ENCODE measurements at places on chromosomes 5 and 9.

GRCh38 chr9:34624475-34625185 is 4.2 kb downstream of the ARID3C start:
- no peak for DNase-seq

DNA sequence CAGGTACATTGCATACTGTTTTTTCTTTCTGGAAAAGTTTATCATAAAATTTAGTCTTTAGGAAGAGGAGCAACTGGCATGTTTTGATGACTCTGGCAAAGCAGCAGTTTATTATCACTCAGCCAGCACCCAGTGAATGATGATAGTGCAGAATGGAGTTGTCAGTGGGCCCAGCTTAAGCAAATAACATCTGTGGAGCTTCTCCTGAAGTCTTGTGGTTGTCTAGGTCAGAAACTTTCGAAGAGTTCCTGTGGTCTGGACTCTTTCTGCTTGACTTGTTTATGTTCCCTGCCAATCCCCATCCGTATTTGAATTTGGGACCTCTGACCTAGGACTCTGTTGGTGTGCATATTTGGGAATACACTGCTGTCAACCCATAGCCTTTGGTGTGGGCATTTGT is 38.1 kb upstream of the C5orf47 start:
- no peak for DNase-seq

GRCh38 chr9:125462861-125463291 is 201.2 kb downstream of the GAPVD1 start:
- DNase-seq: no peak

- peak; percentile 69 for DNase-seq
Observed at GRCh38 chr5:84383816-84384603, 670 bp downstream of the EDIL3 start.

DNA sequence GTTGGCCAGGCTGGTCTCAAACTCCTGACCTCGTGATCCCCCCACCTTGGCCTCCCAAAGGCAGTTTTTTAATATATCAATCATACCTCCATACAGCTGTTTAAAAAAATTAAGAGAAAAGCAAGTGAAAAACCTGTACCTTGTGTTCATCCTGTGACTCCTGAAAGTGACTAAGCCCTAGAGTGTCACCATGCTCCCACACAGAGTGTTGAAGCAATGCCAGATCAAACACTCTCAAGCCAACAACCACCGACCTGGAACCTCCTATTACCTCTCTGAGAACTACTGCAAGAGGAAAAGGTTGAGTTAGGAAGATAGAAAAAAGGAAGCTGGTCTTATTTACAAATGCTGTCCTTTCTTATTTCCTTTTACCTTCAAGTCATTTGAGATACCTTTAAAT is 123.5 kb downstream of the RASEF start:
- DNase-seq: peak; percentile 89

GRCh38 chr5:27908341-27908740 is 870.0 kb upstream of the CDH9 start:
- no peak for DNase-seq

GRCh38 chr5:44389090-44389822 is at the start of gene FGF10:
Gene FGF10, minus strand, starts transcription at chr5:44389420. Its CDS starts 738 bp downstream, at chr5:44388682.
- DNase-seq: peak; percentile 54

DNA sequence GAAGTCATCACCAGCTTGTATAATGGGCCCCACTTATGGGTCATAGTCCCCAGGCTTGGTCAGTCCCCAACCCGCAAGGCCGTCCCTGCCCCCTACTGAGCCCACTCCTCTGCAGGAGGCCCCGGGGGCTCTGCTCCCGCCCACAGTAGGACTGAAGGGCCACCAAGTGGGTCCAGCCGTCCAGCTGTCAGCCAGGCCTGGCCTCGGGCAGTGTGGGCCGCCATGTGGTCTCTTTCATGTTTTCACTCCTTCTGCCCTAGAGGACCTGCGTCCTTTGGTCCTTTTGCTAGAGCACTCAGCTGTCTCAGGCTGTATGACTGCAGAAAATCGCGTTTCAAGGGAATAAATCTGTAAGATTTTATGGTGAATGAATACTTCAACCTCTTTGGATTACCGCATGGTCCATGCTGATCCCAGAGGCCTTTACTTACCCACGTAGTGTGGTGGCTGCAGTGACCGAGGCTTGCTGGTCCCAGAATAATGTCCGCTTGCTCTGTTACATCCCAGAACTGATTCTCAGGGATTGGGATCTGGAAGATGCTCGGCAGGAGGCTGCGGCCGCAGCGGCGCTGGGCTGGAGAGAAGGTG is 105.7 kb upstream of the FAM120A start:
- DNase-seq: no peak

GRCh38 chr9:68552700-68553476 is 12.2 kb upstream of the TMEM252 start:
- peak; percentile 36 for DNase-seq

DNA sequence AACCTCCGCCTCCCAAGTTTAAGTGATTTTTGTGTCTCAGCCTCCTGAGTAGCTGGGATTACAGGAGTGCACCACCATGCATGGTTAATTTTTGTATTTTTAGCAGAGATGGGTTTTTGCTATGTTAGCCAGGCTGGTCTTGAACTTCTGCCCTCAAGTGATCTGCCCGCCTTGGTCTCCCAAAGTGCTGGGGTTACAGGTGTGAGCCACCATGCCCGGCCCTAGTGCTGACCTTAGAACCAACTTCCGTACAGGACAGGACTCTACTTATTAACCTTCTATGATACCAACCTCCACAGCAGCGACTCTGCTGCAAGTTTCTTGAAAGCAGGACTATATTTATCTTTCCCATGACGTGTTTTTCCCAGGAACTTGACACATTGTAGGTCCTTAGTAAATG is 176.9 kb downstream of the RGS3 start:
- no peak for DNase-seq

GRCh38 chr5:33808699-33809098 is 83.1 kb downstream of the ADAMTS12 start:
- no peak for DNase-seq

DNA sequence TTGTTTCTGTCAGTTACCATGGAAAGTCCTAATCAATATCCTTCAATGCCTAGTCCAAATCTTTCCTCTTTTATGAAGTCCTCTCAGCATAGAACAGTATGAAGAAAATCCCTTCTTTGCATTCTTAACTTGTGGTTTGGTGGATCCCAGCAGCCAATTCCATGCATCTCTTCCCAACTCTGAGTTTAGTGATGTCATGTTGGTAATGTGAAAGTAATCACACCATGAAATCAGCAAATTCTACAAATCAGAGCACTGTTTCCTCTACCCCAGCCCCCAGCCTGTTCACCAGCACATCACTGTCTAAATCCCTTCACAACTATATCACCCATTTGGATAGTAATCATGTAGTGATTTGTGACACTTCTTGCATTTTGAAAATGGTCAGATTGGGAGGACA is 4.7 kb upstream of the C1QTNF2 start:
- DNase-seq: no peak

DNA sequence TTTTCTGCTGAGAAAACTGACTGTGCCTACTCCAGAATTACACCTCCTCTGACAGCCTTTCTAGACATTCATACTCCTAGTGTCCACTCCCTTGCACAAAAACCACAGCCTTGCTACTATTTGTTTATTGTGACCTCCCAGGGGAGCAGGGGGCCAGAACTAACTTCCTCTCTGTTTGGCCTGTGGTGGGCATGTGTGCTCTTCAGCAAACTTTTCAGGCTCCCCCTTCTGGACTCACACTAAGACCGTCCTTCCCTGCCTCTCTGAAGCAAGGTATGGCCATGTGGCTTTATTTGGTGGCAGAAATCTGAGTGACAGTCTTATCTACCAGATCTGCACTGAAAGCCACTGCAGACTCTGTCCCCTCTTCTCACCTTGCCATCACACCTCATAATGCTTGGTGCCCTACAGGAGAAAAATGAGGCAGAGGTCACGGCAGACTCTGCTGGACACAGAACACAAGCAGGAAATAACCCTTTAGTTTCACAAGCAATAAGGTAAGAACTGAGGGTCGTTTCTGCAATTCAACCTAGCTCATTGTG is 28.2 kb downstream of the LIFR start:
- DNase-seq: no peak

DNA sequence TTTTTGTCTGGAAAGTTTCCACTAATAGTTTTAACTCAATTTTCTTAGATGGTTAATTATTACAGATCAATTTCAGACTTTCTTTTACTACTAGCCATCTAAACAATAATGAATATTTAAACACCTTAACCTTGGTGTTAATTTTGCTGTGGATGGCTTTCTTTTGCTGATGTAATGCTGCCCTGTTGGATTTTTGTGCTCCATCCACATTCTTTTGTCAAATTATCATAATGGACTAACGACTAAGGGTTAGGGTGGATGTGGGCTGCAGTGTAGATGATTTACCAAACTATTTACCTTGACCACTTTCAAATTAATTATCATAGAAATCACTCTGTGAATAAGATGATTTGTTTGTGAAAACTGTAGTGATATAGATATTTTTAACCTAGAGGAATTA is 15.6 kb upstream of the TMEM38B start:
- no peak for DNase-seq

- no peak for DNase-seq
Observed at GRCh38 chr5:173391031-173391430, 62.8 kb upstream of the STC2 start.

GRCh38 chr5:30981576-30981975 is 211.9 kb upstream of the CDH6 start:
- no peak for DNase-seq

DNA sequence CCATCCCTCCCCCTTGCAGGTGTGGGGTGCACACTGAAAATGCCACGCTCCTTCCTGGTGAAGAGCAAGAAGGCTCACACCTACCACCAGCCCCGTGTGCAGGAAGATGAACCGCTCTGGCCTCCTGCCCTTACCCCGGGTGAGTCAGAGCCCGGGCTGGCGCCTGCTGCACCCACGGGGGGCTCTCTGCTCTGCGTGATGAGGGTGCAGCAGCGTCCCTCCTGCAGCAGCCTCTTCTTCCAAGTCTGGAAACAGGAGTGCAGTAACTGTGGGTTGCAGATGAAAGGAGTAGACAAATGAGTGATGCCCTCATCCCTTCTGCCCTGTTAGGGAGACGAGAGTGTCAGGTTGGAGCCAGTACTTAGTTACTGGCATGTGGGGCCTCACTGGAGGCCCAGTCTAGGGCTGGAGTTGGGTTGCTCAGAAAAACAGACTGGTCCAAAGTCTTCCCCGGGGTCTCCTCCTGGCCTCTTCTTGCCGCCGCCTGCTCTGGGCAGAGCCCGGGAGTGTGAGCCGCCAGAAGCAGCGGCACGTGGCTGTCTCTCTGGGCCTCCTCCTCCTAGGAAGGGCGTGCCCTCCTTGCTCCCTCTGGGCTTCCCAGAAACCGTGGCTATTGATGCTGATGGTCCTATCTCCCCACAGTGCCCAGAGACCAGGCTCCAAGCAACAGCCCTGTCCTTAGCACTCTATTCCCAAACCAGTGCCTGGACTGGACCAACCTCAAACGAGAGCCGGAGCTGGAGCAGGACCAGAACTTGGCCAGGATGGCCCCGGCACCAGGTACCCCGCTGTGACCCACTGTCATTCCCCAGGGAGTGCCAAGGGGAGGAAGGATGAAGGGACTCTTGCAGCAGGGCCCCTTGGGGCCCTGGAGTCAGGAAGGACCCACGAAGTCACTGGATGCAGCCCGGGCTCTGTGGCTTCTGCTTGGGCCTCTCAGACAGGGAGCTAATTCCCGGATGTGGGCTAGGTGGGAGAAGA is 8.4 kb downstream of the GFI1B start:
- DNase-seq: no peak

Data from DMS53 (cell line).